ENCODE measurements at places on chromosomes 11 and 22.

DNA sequence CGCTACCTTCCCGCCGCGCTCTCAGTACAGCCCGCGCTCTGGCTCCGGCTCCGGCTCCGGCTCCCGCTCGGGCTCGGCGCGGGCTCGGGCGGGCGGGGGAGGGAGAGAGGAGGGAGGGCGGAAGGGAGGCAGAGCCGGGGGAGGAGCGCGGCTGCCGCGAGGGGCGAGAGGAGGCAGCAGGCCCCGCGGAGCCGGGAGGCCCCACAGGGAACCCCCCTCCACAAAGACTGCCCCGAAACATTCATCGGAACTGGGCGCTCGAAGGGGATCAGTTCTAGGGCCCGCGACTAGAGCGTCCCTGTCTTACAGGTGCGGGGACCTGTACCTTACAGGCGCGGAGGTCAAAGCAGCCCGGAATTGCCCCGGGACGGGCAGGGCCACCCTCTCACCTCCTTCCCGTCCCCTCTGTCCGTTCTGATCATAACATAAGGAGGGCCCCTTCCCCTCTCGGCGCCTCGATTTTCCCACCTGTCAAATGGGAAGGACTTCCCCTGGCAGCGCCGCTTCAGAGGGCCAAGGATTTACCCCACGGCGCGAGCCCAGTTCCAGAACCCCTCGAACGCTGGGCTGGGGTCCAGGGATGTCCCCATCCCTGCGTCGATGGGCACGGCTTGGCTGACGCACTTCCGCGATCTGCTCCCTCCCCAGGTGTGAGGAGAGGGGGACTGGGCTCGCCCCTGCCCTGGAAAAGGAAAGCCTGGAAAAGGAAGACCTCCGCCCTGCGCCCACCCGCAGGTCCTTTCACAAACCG lies at the start of gene SHISA8:
Gene SHISA8 (minus strand): TSS at position 40 of the 751 bp plus-strand sequence. CDS start 407 bp downstream, outside the sequence.
- no peak for DNase-seq

DNA sequence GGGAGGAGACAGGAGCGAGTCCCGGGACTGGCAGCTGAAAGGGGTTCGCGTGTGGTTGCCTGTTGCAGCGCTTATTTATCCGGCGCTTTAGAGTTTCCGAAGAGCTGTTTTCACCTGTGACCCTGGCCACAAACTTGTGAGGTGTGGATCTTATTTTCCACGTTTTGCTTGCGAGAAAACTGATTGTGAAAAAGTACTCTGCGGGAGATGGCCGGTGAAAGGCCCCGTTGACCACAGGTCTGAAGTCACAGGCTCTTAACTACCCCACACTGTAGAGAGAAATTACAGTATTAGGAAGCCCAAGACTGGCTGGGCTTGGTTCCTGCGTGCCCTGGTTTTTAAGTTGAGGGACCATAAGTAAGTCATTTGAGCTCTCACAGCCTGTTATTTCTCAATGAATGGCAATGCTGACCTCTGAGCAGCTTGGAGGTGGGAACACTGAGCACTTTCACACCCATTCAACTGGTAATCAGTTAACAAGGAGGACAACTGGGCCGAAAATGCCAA lies 379 bp upstream of the RAB38 start:
- no peak for DNase-seq

DNA sequence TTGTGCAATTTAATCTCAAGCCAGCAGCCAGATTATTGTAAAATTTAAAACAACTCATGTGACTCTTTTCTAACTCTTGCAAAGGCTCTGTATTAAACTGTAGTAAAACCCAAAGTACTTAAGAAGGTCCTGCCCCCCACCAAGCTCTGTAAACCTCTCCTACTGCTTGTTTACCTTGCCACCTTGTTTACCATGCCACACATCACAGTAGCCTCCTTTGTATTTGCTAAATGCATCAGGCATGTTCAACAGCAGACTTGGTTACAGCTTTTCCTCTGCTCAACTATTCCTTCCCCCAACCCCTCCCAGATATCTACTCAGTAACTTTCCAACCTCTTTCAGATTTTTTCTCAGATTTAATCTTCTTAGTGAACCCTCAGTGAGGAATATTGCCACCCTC lies 861.6 kb downstream of the METTL15 start:
- no peak for DNase-seq

DNA sequence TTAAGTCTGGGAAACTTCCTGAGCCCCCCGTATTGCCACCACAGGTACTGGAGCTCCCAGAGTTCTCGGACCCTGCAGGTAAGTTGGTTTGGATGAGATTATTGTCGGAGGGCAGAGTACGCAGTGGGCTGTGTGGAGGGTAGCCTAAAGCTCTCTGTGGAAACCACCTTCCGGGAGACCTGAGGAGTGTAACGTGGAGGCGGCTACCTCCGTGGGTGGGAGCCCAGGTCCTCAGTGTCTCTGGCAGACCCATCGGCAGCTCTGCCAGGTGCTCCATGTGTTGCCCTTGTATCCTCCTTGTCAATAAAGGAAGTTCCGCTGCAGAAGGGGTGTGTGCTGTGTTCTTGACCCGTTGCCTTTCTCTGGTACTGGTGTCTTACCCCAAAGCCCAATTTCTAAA lies 61.4 kb downstream of the SYT13 start:
- no peak for DNase-seq

DNA sequence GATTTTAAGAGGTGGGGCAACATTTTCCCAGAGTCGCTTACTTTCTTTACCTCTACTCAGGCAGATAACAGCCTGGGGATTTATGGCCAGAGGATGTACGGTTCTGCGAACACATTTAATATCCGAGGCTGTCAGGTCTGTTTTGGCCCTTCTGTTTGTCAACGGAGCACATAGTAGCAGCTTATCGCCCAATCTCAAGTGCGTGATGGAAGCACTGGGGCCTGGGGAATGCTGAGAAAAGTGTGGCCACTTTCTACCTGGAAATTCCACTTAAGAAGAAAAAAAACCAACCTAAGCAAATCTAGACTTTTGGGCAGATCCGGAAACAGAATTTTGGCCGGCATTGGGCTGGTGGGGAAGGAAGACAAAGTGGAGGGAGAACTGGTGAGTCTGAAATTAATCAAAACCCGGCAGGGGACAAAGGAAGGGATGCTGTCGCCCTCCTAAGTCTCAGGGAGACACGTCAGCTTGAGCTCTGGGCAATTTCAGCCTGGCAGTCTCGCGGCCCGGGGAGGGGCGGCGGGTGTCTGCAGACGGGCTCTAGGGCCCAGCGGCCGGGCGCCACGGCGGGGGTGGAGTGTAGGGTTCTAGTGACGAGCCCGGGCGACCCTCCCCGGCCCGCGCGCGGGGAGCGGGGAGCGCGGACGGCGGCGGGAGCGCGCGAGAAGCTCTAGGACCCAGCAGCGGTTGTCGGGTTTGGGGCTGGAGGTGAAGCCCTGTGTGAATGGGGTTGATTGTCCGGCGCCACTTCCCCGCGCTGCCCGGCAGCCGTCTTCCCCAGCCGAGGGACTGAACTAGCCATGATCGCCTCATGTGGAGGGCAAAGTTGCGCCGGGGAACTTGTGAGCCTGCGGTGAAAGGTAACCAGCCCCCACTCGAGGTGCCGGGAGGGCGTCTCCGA lies at the start of gene AMOTL1:
Gene AMOTL1 (plus strand): TSS at position 656 of the 901 bp plus-strand sequence. CDS start 156 bp downstream, at position 812.
- peak; percentile 71 for DNase-seq

DNA sequence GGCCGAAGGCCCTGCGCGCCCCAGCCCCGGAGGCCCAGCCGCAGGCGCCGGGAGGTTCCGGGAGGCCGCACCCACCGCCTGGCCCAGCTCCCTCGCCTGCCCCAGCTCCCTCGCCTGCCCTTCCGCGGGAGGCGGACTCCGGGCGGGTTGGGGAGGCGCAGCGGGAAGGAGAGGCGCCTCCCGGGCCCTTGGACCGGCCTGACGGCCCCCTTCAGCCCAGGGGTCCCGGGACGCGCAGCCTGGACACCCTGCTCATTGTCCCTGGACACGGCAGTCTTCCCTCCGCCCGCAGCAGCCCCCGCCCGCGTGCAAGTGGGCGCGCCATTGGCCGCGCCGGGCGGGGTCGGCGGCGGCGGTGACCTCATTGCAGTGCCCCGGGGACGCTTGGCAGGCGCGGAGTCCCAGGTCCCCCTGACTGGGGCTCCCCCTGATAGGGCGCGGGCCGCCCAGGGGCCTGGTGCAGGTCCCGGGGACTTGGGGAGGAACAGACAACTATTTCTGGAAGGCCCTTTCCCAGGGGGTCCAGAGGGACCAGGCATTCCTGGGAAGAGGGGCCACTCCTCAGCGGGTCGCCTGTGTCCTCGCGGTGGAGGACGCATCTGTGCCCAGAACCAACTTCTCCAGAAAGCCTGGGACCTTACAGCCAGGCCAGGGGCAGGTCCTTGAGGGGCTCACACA lies 501 bp downstream of the CD151 start:
- DNase-seq, result no peak

DNA sequence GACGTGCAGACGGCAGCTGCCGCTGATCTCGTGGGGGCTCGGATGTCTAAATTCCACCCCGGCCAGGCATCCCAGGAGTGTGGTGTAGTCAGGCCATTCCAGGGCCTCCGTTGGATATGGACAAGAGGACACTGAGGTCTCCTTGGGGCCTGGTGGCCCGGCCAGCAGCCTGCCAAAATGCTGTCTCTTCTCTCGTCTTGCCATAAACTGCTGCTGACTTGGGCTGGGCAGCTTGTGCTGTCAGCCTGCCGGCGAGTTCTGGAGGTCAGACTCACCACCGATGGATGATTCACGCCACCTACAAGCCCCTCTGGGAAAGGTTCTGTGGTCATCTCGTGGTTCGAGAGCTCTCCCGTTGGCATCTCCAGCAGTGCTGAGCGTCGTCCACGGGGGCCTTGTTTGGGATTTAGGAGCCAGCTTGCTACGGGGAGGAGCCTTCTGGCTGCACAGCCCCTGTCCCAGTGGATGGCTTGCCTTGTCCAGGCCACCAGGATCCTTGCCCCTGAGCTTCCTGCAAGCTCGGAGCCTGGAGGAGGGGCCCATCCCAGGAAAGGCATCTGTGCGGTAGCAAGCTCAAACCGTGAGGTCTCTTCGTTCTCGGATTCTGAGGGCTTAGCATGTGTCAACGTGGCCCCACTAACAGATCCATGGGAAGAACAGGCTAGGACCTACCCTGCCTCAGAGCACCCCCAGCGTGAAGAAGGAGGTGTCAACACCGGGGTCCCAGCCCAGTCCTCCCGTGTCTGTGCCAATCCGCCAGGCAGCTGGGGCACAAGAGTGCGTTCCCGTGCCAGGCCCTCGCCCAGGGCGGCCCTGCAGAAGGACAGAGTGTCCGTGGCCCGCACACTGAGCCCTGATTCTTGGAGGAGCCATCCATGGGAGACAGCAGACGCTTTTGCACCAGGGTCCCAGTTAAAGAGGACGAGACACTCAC lies 1114.1 kb downstream of the BRD1 start:
- no peak for DNase-seq

GRCh38 chr11:113528982-113529381 lies 53.8 kb upstream of the DRD2 start:
- peak; percentile 82 for DNase-seq

GRCh38 chr11:87722756-87723565 lies 452.3 kb downstream of the RAB38 start:
- DNase-seq, result no peak

DNA sequence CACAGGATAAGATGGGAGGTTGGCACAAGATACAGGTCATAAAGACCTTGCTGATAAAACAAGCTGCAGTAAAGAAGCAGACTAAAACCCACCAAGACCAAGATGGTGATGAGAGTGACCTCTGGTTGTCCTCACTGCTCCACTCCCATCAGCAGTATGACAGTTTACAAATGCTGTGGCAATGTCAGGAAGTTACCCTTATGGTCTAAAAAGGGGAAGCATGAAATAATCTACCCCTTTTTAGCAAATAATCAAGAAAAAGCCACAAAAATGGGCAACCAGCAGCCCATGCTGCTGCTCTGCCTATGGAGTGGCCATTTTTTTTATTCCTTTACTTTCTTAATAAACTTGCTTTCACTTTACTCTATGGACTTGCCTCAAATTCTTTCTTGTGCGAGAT lies 8.7 kb upstream of the PIWIL4 start:
- no peak for DNase-seq

DNA sequence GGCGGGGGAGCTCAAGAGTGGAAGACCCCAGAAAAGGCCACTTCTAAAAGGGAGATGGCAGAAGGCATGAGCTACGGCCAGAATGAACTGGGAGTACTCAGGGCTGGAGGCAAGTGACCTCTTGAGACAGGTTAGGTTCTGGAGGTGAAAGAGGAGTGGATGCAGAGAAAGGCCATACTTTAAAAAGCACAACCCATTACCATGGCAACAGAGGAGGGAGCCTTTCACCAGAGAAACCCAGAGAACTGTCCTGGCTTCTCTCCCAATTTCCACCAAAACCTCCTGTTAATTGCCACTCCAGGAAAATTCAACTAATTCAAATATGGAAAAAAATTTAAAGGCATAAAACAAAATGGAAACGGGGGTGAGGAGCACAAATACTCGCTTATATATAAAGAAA lies 15.8 kb downstream of the A4GALT start:
- DNase-seq, result no peak

DNA sequence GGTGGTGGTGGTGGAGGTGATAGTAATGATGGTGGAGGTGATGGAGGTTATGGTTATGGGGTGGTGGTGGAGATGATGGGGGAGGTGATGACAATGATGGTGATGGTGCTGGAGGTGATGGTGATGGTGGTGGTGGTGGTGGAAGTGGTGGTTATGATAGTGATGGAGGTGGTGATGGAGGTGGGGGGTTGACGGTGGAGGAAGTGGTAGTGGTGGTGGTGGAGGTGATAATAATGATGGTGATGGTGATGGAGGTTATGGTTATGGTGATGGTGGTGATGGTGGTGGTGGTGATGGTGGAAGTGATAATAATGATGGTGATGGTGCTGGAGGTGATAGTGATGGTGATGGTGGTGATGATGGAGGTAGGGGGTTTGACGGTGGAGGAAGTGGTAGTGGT lies 16.9 kb upstream of the WNT7B start:
- DNase-seq, result no peak

- DNase-seq, result no peak
These were observed 49.1 kb downstream of the COMMD9 start for GRCh38 chr11:36240173-36240572.

- no peak for DNase-seq
These were observed 686.3 kb downstream of the NTM start for GRCh38 chr11:132056689-132057088.

DNA sequence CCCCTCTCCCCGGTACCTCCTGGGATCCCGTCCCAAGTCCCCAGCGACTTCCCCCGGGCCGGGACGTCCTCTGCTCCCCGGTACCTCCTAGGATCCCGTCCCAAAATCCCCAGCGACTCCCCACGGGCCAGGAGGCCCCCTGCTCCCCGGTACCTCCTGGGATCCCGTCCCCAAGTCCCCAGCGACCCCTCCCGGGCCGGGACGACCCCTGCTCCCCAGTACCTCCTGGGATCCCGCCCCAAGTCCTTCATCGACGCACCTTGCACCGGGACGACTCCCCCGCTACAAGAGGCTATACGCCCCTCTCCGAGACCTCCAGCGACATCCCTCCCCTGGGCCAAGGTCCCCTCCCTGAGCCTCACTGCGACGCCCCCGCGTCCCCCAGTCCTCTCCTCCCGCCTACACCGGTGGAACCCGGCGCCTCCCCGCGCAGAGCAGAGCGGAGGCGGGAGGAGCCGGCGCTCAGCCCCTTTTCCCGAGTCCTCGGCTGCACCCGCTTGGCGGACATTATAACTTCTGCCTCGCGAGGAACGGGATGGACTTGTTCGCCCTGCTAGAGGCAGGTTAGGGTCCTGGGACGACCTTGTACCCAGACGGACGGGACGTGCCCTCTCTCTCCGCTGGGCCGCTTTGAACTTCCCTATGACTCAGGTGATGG lies 912 bp downstream of the KREMEN1 start:
- no peak for DNase-seq

- DNase-seq, result peak; percentile 72
These were observed 450 bp upstream of the BCL2L13 start for GRCh38 chr22:17638182-17638431.

GRCh38 chr11:80958361-80958760 lies 1517.5 kb upstream of the TENM4 start:
- DNase-seq, result peak; percentile 72

Measured in foreskin keratinocyte (primary cell).